ENCODE measurements at places on chromosomes 2 and 18.

DNA sequence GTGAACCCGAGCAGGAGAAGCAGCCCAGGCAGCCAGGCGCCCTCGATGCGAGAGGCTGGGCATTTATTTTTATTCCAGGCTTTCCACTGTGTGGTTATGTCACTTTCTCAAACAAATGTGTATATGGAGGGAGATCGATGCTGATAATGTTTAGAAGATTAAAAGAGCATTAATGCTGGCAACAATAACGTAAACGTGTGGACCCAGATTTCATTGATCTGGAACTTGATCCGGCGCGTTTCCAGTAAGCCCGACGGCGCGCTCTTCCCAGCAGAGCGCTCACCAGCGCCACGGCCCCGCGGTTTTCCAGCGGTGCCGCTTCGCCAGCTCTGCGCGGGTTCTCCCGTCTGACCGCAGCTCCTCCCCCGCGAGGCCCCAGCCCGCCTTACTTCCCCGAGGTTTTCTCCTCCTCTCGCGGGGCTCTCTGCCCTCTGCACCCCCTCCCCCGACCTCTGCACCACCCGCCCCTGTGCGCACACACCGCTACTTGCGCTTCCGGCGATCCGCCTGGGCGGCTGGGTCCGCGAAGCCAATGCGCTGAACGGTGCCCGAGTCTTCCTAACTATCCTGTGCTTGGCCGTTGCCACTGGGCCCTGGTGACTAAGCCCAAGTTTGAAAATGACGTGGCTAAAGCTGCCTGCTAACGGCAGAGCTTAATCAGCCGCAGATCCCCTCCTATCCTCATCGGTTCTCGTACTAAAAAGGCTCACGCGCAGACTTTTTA lies 6.1 kb downstream of the ONECUT2 start:
- no peak for DNase-seq

DNA sequence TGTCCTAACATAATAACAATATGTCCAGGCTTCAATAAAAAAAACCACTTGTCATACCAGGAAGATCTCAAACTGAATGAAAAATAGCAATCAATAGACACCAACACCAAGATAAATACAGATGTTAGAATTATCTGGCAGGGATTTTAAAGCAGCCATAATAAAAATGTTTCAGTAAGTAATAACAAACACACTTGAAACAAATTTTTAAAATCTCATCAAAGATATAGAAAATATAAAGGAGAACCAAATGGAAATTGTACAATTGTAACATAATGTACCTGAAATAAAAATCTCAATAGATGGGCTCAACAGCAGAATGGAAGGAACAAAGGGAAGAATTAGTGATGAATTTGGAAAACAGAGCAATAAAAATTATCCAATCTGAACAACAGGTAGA lies 128.1 kb downstream of the LYPD6 start:
- DNase-seq, result no peak

DNA sequence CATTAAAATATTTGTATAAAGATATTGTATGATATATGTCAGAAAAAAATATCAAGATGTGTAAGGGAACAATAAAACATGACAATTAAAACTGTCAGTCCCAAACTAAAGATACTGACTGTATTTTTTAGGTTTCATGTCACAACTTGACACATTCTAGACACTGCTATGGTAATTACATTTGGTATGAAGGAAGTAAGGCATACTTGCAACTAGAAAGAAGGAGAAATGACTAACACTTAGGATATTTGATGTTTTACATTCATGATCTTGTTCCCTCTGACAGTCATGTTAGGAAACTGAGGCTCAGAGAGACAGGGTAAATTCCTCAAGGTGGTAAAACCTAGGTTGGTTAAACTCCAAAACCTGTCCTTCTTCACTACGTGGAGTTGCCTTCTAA lies 68.3 kb downstream of the TMEFF2 start:
- no peak for DNase-seq

- DNase-seq, result no peak
Observed at GRCh38 chr2:160321006-160321405, 120.9 kb upstream of the ITGB6 start.

GRCh38 chr2:180180511-180180910 lies 173.4 kb upstream of the CWC22 start:
- DNase-seq, result no peak

- DNase-seq, result no peak
Observed at GRCh38 chr2:222613715-222614331, 42.1 kb downstream of the FARSB start.

DNA sequence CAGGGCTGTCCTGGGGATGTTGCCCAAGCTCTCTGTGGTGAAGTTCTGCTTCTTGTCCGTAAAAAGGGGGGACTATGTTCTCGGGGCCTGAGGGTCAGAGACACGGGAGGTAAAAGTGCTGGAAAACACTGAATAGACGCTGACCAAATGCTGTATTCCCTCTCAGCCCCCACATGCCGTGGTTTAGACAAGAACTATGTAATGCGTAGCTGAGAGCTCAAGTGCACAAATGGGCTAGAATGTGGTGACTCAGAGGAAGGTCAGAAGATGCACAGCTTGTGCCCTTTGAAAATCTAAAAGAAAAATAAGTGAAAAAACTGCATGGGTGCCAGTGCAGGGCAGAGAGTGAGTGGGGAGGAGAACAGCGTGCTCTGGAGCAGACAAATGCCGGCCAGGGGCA lies 80.3 kb upstream of the MAP4K4 start:
- DNase-seq, result no peak

- DNase-seq, result no peak
Observed at GRCh38 chr2:805664-806063, 128.5 kb upstream of the TMEM18 start.

GRCh38 chr18:58362027-58362575 lies 266.8 kb downstream of the ALPK2 start:
- peak; percentile 19 for DNase-seq

- DNase-seq, result no peak
Observed at GRCh38 chr2:140797718-140798117, 1333.1 kb downstream of the LRP1B start.

DNA sequence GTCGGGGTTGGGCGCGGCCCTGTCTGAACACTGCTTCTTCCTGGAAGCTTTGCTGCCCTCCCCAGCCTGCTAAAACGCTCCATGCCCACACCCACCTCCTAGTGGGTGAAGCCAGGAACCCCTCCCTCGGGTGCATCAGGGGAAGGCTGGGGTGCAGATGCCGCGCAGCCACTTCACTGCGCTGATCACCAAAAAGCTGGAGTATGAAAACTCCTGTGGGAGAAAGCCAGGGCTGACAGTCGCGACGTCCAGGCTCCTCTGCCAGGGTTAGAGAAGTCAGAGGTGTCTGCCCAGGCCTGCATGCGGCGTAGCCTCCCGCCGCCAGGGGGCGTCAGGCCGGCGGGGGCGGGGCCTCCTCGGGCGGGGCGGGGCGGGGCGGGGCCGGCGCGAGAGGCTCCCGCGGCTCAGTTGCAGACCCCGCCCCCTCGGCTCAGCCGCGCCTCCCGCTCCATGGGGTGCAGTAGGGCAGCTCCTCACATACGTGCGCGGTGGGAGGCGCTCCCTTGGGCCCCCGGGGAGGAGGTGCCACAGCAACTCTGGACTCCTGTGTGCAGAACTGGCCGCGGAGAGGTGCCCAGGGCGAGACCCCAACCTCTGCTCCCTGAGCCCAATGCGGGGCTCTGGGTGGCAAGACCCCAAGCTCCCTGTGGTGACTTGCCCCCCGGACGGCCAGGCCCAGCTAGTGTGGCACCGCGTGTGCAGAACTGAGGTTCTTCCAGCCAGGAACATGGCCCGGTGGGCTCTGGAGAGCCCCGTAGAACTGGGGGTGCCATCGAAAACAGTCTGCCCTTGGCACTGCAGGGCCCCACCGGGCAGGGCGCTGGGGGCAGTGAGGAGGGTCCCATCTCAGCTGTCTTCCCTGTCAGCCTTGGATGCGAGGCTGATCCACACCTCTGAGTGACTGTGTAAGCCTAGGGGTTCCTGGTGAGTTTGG lies 1.8 kb upstream of the RNPEPL1 start:
- DNase-seq, result peak; percentile 73

- peak; percentile 82 for DNase-seq
Observed at GRCh38 chr2:144331674-144332355, 188.1 kb downstream of the ZEB2 start.

DNA sequence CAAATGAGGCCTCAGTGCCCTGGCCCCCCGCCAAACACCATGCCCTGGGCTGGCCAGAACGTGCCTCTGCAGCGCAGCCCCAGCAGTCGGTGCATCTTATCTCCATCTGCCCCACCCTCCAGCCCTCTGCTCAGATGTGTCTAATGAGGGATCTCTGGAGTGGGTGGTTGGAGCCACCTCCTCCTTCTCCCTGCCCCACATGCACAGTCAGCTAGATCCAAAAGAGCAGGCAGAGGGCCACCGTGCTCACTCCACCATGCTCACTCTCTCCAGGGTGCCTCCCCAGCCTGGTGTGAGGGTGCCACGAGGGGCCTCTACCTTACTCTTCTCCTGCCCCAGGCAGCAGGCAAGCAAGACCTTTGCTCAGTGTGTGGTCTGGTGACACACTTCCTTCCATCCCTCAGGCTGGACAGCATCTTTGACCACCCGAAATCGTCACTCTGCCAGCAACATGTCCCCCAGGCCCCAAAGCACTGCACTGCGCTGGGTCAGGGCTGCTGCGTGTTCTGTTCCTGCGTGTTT lies 266.1 kb upstream of the HDAC4 start:
- no peak for DNase-seq

- no peak for DNase-seq
Observed at GRCh38 chr18:72866442-72866900, 1.3 kb downstream of the NETO1 start.

DNA sequence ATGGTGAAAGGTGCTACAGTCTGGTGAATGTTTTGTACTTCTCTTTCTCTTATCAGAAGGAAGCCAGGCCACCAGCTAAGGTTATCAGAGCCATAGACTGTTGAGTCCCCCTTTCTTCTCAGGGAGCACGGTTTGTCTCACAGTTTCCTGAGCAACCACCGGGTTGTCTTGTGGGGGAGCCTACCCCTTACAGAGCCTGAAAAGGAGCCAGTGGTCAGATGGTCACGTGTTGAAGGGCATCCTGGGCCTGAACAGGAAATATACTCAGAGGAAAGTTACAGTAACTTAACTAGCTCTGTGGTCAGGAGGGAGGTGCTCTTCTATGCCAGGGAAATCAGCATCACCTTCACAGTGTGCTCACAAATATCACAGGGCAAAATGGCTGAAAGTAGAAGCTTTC lies 11.6 kb downstream of the CD28 start:
- DNase-seq, result no peak

DNA sequence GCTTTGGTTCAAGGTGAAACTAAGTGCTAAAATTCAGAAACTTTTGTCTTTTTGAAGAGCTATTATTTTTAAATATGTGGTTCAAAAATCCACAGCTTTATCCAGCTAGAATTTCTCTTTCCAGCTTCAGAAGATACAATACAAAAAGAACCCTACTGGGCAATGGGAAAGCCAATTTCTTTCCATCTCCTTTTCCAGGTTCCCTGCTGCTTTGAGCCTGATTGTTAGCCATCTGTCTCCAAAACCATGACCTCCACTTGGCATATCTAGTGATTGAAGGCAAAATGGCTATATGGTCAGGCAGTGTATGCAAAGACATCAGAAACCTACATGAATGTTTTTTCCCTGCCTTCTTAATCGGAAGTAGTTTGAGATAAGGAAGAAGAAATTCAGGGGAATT lies 134.1 kb downstream of the KCNH7 start:
- DNase-seq, result no peak

DNA sequence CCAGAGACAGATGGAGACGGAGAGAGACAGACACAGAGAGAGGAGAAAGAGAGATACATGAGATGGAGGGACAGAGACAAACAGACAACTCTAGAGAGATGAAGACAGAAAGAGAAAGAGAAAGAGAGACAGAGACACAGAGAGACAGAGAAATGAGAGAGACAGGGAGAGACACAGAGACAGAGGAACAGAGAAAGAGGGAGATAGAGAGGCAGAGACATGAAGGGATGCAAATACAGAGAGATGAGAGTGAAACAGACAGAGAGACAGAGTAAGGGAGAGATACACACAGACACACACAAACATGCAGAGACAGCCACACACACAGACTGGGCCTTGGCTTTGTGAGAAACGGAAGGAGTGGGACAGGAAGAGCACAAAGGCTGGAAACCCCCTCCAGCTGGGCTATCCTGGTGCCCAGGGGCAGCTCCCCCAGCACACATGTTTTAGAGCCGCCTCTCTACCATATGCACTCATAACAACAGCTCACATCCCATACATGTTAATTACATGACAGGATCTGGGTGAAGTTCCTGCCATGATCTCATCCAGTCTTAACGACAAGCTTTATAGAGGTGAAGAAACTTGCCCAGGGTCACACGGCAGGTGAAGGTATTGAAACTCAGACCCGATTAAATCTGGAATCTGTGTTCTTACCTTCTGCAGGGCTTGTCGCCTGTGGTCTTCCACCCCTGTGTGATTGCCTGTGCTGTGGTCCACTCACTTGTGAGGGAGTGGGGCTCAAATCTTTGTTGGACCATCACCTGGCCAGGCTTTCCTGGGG lies 32.4 kb downstream of the IL18R1 start:
- DNase-seq, result no peak

GRCh38 chr2:218781691-218782527 lies at the start of gene CYP27A1:
TSS of gene CYP27A1 (plus strand) at chr2:218782147. CDS start at chr2:218782183, 36 bp downstream.
- no peak for DNase-seq

- no peak for DNase-seq
Observed at GRCh38 chr2:113840518-113840917, 49.4 kb upstream of the ACTR3 start.

DNA sequence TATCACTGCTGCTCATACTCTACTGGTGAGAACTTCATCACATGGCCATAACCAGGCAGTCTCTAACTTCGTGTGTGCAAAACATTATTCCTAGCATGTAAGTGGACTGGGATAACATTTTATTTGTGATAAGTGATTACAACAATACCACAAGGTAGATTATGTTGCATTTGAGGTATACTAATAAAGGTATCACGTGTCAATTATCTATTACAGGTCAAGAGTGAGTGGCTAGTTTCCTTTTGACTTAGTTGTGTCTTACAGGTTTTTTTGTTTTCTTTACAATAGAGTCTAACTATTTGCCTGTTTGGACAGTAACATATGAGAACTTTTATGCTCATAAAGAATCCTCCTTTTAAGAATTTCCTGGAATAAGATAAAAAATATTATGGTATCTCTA lies 67.2 kb upstream of the DSC1 start:
- DNase-seq, result no peak

- no peak for DNase-seq
Observed at GRCh38 chr18:12030670-12031069, 49.4 kb downstream of the IMPA2 start.

DNA sequence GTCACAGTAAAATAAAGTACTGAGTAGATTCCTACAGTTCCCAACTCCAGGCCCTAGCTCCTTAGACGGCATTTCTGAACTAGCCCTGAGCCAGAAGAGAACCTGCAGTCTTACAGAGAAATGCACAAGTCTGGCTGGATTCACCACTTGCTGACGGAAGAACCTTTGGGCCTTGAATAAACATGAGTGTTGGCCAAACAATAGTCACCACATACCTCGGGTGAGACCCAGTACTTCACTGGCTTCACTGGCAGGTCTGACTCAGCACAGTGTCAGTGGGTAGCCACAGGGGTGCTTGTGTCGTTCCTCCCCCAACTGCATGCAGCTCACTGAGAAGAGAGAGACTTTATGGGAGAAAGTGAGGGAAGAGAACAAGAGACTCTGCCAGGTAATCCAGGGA lies 88.9 kb downstream of the TMEM185B start:
- peak; percentile 52 for DNase-seq

- DNase-seq, result no peak
Observed at GRCh38 chr2:217279140-217279539, 419.3 kb upstream of the TNP1 start.

Data from T1000 (cell line).